Esophagus muscularis mucosa (tissue), 4 donors: ENCODE measurements at places on chromosomes 7 and 10. TPM values are rescaled to one million over a fixed set of nuclear protein-coding genes. Genes with fewer than 3 reads are reported as not detected.

Gene PLEKHS1
- not detected for total RNA-seq

GRCh38 chr7:116356979-116357378, 142.6 kb upstream of the CAV2 start:
- DNase-seq = no peak
- H3K27ac ChIP-seq = peak overlapping the region; percentile 87
- no peaks in the 10 kb centered on the region for H3K36me3 ChIP-seq
- no peaks in the 10 kb centered on the region for H3K27me3 ChIP-seq

- no peaks in the 10 kb centered on the region for H3K36me3 ChIP-seq
- no peak for DNase-seq
- no peak overlapping the region for H3K27ac ChIP-seq
- H3K27me3 ChIP-seq = no peaks in the 10 kb centered on the region
- H3K4me1 ChIP-seq = no peaks in the 10 kb centered on the region
- H3K4me3 ChIP-seq = no peak overlapping the region
These were observed 3.3 kb upstream of the CPED1 start for GRCh38 chr7:120985130-120985758.

- no peak within 1 kb of the TSS for H3K27ac ChIP-seq
- H3K4me1 ChIP-seq = peaks cover 56% of the 10 kb centered on the region
- peaks cover 100% of the 10 kb centered on the region for H3K27me3 ChIP-seq
- no peaks in the 10 kb centered on the region for H3K36me3 ChIP-seq
These were observed at the start of gene FEZF1 for GRCh38 chr7:122304319-122304975. FEZF1 (minus strand) TSS chr7:122304750; CDS start chr7:122304437, 313 bp downstream.

- no peak overlapping the region for H3K27ac ChIP-seq
- H3K4me1 ChIP-seq = peaks cover 14% of the 10 kb centered on the region
- H3K27me3 ChIP-seq = no peaks in the 10 kb centered on the region
- H3K36me3 ChIP-seq = no peaks in the 10 kb centered on the region
These were observed 74.6 kb downstream of the CALN1 start for GRCh38 chr7:72337390-72338167.

DNA sequence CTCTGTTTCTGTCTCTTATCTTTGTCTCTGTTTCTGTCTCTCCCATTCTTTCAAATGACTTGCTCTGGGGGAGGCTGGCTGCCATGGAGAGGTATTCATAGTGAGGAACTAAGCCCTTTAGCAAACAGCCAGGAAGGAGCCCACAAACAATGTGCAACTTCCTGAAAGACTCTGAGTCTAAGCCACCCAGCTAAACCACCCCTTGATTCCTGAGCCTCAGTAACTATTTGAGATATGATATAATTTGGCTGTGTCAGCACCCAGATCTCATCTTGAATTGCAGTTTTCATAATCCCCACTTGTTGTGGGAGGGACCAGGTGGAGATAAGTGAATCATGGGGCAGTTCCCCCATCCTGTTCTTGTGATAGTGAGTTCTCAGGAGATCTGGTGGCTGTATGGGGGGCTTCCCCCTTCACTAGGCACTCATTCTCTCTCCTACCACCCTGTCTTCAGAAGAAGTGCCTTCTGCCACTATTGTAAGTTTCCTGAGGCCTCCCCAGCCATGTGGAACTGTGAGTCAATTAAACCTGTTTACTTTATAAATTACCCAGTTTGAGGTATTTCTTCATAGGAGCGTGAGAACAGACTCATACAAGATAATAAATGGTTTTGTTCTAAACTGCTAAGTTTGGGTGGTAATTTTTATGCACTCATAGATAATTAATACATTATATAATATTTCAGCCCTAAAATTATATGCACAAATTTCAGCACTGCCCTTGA, 121.2 kb upstream of the FOXP2 start:
- no peak for DNase-seq
- no peaks in the 10 kb centered on the region for H3K27me3 ChIP-seq

GRCh38 chr7:112416127-112416526, 34.1 kb upstream of the IFRD1 start:
- no peaks in the 10 kb centered on the region for H3K27me3 ChIP-seq
- H3K4me1 ChIP-seq = peaks cover 10% of the 10 kb centered on the region
- DNase-seq = no peak
- no peaks in the 10 kb centered on the region for H3K36me3 ChIP-seq

GRCh38 chr7:43956027-43956426, 29.8 kb downstream of the UBE2D4 start:
- H3K27ac ChIP-seq = no peak overlapping the region
- H3K4me3 ChIP-seq = no peak overlapping the region
- no peaks in the 10 kb centered on the region for H3K4me1 ChIP-seq
- DNase-seq = no peak
- H3K27me3 ChIP-seq = no peaks in the 10 kb centered on the region

DNA sequence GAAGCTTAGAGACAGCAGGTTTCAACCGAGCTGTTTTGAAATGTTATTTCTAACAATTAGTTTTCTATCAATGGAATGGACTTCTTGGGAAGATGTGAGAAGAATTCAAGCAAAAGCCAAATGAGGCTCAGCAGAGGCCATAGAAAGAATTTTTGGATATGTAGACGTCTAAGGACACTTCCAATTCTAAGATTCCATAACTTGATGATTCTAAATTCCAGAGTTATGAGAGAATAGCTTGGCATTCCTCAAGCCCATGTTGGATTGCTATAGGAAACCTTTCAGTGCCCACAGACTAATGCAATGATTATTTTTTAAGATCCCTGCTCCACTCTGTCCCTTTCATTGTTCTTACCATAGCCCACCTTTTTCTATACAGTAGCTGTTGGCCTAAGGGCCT, 77.2 kb upstream of the PALS2 start:
- H3K27ac ChIP-seq = no peak overlapping the region
- no peaks in the 10 kb centered on the region for H3K27me3 ChIP-seq
- no peak for DNase-seq
- H3K36me3 ChIP-seq = no peaks in the 10 kb centered on the region

Gene NKX2-3
- total RNA-seq = 0.19 TPM

DNA sequence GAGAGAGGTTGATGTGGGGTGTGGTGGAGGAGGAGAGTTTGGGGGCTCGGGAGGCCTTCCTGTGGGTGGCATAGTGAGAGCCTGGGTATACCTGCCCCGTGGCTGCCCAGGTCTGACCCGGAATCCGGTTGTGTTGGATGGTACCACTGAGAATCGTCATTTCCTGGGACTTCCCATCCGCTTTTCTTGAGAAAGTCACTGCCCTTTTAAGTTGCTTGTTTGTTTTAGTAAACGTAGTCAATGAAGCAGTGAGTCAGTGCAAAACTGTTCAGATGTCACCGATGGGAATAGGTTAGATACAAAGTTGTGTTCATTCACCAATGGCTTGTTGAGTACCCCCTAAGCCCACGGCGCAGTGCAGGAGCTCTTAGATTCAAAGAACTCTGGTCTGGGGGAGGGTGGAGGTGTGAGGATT, 285.8 kb downstream of the CAMK1D start:
- no peak overlapping the region for H3K27ac ChIP-seq
- H3K4me3 ChIP-seq = no peak overlapping the region
- DNase-seq = peak; percentile 45
- no peaks in the 10 kb centered on the region for H3K36me3 ChIP-seq
- H3K4me1 ChIP-seq = peaks cover 19% of the 10 kb centered on the region

Gene PCBD1
- total RNA-seq = 102 TPM

DNA sequence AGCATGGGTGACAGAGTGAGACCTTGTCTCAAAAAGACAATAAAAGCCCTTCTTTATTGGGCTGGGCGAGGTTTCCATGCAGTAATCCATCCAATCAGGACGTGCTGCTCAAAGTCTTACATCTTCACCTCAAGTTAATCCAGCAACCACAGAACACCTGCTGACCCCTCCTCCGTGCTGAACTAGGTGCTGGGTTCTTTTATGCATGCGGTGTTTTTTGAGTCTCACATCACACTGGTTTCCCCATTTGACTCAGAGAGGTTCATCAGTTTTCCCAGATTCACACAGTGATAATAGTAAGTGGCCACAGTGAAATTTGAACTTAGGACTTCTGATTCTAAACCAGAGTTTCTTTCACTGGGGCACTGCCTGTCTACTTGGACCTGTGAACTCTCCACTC, 58.3 kb upstream of the GTF2I start:
- DNase-seq = no peak
- H3K4me1 ChIP-seq = no peaks in the 10 kb centered on the region
- no peaks in the 10 kb centered on the region for H3K27me3 ChIP-seq
- H3K36me3 ChIP-seq = peaks cover 90% of the 10 kb centered on the region
- no peak overlapping the region for H3K4me3 ChIP-seq

DNA sequence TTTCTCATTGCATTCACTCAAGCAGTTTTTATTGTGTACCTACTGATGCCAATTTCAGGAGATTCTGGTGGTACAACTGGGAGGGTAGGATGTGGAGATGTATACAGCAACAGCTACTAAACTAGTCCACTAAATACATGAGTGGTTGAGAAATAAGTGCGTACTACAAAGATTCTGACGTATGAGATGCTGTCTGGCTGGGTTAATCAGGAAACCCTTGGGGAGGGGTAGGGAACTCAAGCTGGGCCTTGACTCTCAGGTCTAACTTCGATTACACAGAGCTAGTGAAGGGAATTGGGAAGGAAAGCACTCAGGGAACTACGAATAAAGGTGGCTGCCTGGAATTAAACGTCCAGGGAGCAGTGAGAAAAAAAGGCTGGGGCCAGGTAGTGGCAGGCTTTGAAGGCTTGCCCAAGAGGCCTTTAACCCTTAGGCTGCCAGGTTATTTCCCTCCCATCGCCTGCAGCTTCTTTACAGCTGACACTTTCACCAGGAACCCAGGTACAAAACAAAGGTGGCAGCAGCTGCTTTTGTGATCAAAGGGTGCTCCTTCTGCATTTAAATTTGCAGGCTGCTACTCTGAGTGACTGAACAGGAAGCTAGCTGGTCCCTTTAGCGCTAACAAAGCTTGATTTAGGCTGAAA, 3.2 kb downstream of the MMS19 start:
- peaks cover 64% of the 10 kb centered on the region for H3K4me1 ChIP-seq
- peaks cover 6% of the 10 kb centered on the region for H3K36me3 ChIP-seq
- no peak overlapping the region for H3K27ac ChIP-seq
- H3K4me3 ChIP-seq = no peak overlapping the region
- H3K27me3 ChIP-seq = no peaks in the 10 kb centered on the region

Gene OR6B1
- total RNA-seq = not detected

DNA sequence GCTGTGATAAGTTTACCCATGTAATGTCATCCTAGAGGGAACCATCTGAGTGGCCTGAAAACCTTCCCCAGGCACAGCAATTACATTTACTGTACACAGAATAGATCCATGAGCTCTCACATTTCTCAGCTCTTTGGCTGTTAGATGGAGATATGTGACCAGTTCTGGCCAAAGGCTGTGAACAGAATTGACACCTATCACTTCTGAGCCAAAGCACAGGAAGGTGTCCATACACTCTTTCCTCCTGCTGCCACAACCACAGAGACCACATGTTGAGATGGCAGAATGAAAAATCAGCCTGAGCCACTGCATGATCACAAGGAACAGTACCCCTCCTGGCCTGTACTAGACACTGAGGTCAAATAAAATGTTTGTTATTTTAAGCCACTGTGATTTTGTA, 44.3 kb upstream of the ATOH7 start:
- H3K27me3 ChIP-seq = no peaks in the 10 kb centered on the region
- DNase-seq = no peak
- H3K4me3 ChIP-seq = no peak overlapping the region
- H3K36me3 ChIP-seq = no peaks in the 10 kb centered on the region
- H3K27ac ChIP-seq = no peak overlapping the region

Gene GDI2
- total RNA-seq = 224 TPM

Gene CTAGE15
- total RNA-seq = not detected

- no peak for DNase-seq
- H3K36me3 ChIP-seq = peaks cover 23% of the 10 kb centered on the region
- no peaks in the 10 kb centered on the region for H3K27me3 ChIP-seq
- peaks cover 18% of the 10 kb centered on the region for H3K4me1 ChIP-seq
- no peak overlapping the region for H3K4me3 ChIP-seq
- H3K27ac ChIP-seq = no peak overlapping the region
These were observed 3.3 kb downstream of the MASTL start for GRCh38 chr10:27158421-27158820.

GRCh38 chr7:34751725-34752643, 94.0 kb downstream of the NPSR1 start:
- no peaks in the 10 kb centered on the region for H3K27me3 ChIP-seq
- H3K4me3 ChIP-seq = no peak overlapping the region
- DNase-seq = no peak
- H3K27ac ChIP-seq = no peak overlapping the region

- no peak overlapping the region for H3K4me3 ChIP-seq
- H3K36me3 ChIP-seq = no peaks in the 10 kb centered on the region
- H3K27me3 ChIP-seq = no peaks in the 10 kb centered on the region
- H3K4me1 ChIP-seq = peaks cover 36% of the 10 kb centered on the region
- no peak for DNase-seq
- H3K27ac ChIP-seq = no peak overlapping the region
These were observed 15.9 kb upstream of the CHST15 start for GRCh38 chr10:124109261-124109660.

DNA sequence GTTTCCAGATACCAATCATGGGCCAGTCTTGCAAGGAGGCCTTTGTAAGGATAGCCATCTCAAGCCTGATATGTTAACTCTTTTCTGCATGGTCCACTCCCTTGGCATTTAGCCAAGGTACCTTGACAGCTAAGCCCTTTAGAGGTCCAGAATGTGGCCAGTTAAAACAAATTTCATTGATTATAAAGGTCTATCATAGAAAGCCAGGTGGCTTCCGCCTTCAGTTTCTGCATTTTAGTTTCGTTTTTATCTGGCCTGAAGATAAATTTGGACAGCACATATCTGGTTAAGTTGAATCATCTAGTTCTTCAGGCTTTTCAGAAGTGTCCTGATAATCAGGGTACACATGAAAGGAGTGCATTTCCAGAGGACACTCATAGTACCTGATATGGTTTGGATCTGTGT, 30.7 kb downstream of the ANKIB1 start:
- no peak overlapping the region for H3K27ac ChIP-seq
- no peaks in the 10 kb centered on the region for H3K36me3 ChIP-seq
- DNase-seq = no peak
- no peaks in the 10 kb centered on the region for H3K27me3 ChIP-seq

DNA sequence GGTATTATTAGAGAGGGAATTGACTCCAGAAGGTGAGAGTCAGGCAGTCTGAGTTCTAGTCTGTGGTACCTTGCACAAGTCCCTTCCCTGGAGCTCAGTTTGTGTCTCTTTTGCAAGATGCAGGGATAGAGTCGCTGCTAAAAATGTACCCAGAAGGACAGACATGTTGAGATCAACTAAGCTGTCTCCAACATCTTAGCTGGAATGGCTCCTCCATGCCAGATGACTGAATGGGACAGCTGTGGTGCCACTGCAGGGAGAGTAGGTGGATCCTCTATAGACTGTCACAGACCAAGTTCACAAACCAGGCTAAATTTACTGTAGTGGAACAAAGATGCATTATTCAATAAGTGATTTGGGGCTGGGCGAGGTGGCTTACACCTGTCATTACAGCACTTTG, 120.1 kb downstream of the NEURL1 start:
- no peak overlapping the region for H3K27ac ChIP-seq
- DNase-seq = no peak
- H3K27me3 ChIP-seq = no peaks in the 10 kb centered on the region

DNA sequence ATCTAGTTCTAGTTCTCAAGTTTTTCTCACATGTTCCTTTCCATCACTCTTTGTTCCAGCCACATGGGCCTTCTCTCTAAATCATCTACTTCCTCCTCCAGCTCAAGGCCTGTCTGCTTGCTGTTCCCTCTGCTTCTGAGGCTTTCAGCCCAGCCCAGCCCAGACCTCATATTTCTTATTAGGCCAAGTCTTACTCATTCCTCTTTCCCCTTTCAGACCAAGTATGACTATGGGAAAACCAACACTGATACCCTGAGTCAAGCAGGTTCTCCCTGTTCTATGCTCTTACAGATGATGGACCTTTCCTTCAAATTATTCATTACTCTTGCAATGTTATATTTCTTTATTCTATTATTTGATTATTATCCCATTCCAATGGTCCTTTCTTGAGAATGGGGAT, 80.3 kb upstream of the SEM1 start:
- no peak overlapping the region for H3K27ac ChIP-seq
- H3K27me3 ChIP-seq = no peaks in the 10 kb centered on the region
- DNase-seq = no peak
- H3K4me3 ChIP-seq = no peak overlapping the region
- H3K36me3 ChIP-seq = no peaks in the 10 kb centered on the region
- H3K4me1 ChIP-seq = no peaks in the 10 kb centered on the region
